ENCODE measurements at places on chromosomes 2 and 18. TPM values are rescaled to one million over a fixed set of nuclear protein-coding genes. Genes with fewer than 3 reads are reported as not detected.

Gene GPR155
- 2.7 TPM for total RNA-seq

Gene KCTD1
- total RNA-seq: 5.3 TPM

Gene HSBP1L1
- 10.0 TPM for total RNA-seq

Gene IL1R2
- 1.1 TPM for total RNA-seq

Gene METAP1D
- total RNA-seq: 6.4 TPM

Gene TMEM150A
- 8.9 TPM for total RNA-seq

Gene EMX1
- total RNA-seq: not detected

Gene TMEM37
- total RNA-seq: not detected

Gene SPP2
- total RNA-seq: not detected

Gene CD207
- total RNA-seq: not detected

Gene MLPH
- total RNA-seq: not detected

Gene KCNJ13
- total RNA-seq: not detected

Gene EPB41L3
- total RNA-seq: 1.7 TPM

Gene PCGF1
- total RNA-seq: 41.9 TPM

Gene GAL3ST2
- total RNA-seq: 0.51 TPM

Gene IL1R1
- total RNA-seq: 2.4 TPM

Gene ABCA12
- total RNA-seq: not detected

Gene CD8A
- total RNA-seq: 2.2 TPM

Gene BOLL
- total RNA-seq: 0.51 TPM

Gene INHA
- total RNA-seq: not detected

Gene FAM124B
- 0.34 TPM for total RNA-seq

Gene IL1RL2
- total RNA-seq: not detected

Gene DPYSL5
- not detected for total RNA-seq

Gene FAM228B
- total RNA-seq: 3.1 TPM

Gene VWC2L
- not detected for total RNA-seq

Gene WNT6
- total RNA-seq: not detected

Gene UGT1A8
- total RNA-seq: not detected

Gene PLEKHB2
- 72.5 TPM for total RNA-seq

Gene ABCG5
- not detected for total RNA-seq

Gene APCDD1
- not detected for total RNA-seq

Gene VWA3B
- not detected for total RNA-seq

Gene RAB17
- not detected for total RNA-seq

Gene PPP1R1C
- not detected for total RNA-seq

Gene ACKR3
- total RNA-seq: 0.42 TPM

Gene DOK1
- 40.8 TPM for total RNA-seq

Gene SIGLEC15
- total RNA-seq: not detected

Gene OXER1
- total RNA-seq: 0.12 TPM

Gene PUS10
- total RNA-seq: 5.9 TPM

Gene DNAH7
- not detected for total RNA-seq

Gene CABLES1
- 3.2 TPM for total RNA-seq

Gene TEKT4
- 0.27 TPM for total RNA-seq

Gene IL36RN
- total RNA-seq: not detected

Gene RNF144A
- total RNA-seq: 14.4 TPM

Gene CPO
- total RNA-seq: not detected

Gene LYPD6
- total RNA-seq: not detected

Gene ASB18
- not detected for total RNA-seq

Gene CYRIA
- 0.65 TPM for total RNA-seq

Gene UNC80
- not detected for total RNA-seq

Gene CNDP1
- total RNA-seq: not detected

Gene DYNAP
- total RNA-seq: not detected

Gene UGT1A7
- total RNA-seq: not detected

Measured in activated T-helper 1 cell treated with anti-CD3 and anti-CD28 coated beads, Interleukin-12 subunit alpha, Interleukin-12 subunit beta, Interleukin-2, Interleukin-4 antibody, amounts not matched to agents 30 ng/mL and 10 ng/mL and 1 ng/mL, durations not matched to agents 14 hours and 24 hours and 36 hours (primary cell).